ENCODE measurements at places on chromosomes 5 and 9.
A peak's percentile ranks its signal among the peaks of the same experiment; 100 is the strongest.

DNA sequence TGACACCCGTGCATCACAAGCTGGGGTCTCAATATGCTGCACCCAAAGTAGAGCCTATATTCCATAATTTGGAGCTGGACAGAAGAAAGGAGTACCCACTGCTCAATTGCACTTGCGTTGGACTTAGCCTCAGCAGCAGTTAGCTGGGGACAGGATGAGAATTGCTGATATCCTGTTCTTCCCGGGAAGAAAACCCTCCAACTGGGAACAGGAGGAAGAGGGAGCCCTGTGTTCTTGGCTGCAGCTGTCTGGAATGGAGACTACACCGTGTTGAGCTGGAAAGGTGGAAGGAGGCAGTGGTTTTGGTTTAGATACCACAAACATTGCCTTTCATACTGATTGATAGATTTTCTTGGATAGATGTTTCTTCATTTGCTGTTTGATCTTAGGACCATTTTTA, 24.6 kb downstream of the CNTLN start:
- no peak for DNase-seq

GRCh38 chr9:131657940-131658339, 81.9 kb downstream of the RAPGEF1 start:
- peak; percentile 45 for DNase-seq

GRCh38 chr5:16929831-16930230, 6.3 kb downstream of the MYO10 start:
- no peak for DNase-seq

DNA sequence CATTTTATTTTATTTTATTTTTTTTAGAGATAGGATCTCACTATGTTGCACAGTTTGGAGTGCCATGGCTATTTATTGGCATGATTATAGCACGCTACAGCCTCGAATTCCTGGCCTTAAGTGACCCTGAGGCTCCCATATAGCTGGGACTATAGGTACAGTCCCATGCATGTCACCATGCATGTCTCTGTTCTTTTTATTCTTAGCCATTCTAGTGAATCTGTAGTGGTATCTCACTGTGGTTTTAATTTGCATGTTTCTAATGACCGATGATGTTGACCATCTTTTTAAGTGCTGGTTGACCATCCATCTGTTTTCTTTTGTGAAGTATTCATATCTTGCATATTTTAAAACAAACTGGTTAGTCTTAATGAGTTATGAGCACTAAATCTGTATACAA, 76.1 kb downstream of the SLC44A1 start:
- DNase-seq: no peak

DNA sequence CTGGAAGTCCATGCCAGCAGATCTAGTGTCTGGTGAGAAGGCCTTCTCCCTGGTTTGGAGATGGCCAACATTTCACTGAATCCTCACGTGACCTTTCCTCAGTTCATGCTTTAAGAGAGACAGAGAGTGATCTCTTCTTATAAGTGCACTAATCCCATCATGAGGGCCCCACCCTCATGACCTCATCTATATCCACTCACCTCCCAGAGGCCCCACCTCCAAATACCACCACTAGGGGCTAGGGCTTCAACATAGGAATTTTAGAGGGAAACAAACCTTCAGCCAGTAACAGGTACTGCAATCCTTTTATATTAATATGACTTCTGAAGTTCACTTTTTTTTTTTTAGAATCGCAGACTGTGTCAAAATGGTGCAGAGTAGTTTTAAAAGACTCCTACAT, 496.9 kb upstream of the ADAMTS16 start:
- DNase-seq: no peak

GRCh38 chr5:36199620-36200019, 42.1 kb downstream of the NADK2 start:
- DNase-seq: no peak

- no peak for DNase-seq
Measured at GRCh38 chr9:131679261-131680020, 60.4 kb downstream of the RAPGEF1 start.

GRCh38 chr5:145407300-145408047, 427.7 kb downstream of the PRELID2 start:
- DNase-seq: no peak

DNA sequence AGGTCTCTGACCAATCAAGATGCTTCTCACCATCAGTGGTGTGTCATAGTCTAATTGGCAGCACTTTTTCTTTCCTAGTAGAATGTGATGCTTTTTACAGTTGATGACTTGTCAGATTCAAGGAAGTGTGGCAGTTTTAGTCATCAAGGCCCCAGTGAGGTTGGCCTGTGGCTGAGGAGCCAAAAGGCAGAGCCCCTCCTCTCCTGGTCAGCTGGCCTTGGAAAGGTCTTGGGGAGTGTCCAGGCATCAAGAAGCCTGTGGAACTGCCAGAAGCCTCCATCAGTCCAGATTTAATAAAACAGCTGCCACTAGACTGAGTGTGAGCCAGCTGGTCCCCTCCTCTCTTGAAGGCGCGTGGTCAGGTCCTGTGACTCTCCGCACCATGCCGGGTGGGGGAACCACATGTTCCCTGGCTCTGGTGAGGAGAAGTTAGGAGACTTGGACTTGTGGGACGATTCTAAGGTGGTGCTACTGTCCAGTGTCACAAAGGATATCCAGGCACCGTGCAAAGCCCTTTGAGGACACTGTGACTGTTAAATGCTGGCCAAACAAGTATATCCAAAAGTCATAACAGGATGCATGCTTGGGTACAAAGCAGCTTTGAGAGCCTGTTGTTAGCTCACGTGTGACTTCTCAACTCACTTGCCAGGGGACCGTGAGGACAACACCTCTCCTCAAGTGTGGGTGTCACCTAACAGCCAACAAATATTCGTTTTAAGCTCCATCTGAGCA, 6.1 kb upstream of the ANGPTL2 start:
- peak; percentile 41 for DNase-seq

GRCh38 chr9:118162716-118163115, 458.5 kb downstream of the TLR4 start:
- no peak for DNase-seq

GRCh38 chr9:115357821-115358220, 239.9 kb upstream of the TNC start:
- no peak for DNase-seq

DNA sequence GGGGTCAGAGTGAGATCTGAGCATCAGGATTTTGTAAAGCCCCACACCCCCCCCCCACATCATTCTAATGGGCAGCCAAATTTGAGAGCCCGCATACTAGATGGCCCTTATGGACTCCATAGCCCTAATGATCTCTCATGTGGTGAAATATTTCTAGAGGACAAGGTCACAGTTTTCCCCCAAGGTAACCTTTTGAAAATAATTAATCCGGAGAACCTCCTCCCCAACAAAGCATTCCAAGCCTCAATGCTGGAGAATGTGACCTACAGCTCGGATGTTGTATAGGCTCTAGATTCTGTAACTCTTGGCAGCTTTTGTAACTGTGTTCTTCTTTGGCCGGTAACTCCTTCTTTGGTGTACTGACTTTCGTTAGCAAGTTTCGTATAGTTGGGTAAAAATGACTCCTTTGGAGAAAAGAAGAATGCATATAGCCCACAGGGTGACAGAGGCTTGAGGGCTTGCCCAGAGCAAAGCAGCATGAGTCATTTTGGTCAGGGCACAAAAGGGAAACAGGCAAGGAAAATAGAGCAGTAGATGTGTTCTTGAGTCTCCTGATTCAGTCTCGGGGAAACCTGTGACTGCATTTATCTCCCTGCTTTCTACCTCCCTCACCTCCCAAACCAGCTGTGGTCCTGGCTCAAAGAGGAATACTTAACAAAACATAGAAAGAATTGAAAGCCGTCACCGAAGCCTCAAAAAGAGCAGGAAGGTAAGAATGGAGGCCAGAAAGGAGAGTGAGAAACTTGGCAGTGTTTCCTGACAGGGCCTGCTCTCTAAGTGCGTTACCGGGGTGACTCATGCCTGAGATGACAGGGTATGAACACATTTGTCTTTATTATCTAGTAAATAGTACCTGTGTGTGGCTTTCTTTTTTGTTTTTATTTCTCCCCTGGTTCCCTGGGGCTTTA, 6.6 kb upstream of the XPA start:
- DNase-seq: peak; percentile 93

DNA sequence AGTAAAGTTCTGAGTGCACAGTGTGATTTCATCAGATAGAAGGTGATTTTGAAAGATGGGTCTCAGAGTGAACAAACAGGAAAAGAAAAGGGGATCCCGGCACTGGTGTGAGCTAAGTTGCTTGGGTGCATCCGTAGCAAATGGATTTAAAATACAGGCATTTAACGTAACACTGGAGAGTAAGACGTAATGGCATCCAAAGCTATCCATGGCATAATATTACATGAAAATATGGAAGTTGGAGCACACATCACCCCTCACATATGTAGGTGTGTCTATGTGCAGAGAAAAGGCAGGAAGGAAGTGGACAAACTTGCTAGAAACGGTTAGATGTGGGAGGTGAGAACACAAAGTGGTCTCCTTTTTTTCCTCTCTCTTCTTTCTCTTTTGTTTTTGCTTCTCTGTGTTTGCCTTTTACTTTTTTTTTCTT, 38.2 kb upstream of the SEMA4D start:
- DNase-seq: no peak

DNA sequence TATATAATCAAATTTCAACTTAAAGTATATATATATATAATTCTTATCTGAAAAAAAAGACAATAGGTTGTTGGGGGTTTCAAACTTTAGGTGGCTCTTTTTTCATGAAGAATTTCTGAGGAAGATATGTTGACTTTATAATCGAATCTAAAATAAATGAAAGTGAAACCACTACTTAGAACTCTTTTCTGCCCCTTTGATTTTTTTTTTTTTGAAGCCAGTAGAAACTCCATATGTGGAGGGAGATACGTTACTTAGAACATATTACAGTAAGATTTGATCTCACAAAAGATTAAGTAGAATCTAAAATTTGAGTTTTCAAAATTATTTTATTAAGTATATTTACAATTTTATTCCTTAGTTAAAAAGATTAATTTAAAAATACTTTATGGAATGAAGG, 96.9 kb downstream of the ATG10 start:
- DNase-seq: no peak

- DNase-seq: peak; percentile 84
Measured at GRCh38 chr5:135245521-135246499, 153.2 kb downstream of the MACROH2A1 start.

DNA sequence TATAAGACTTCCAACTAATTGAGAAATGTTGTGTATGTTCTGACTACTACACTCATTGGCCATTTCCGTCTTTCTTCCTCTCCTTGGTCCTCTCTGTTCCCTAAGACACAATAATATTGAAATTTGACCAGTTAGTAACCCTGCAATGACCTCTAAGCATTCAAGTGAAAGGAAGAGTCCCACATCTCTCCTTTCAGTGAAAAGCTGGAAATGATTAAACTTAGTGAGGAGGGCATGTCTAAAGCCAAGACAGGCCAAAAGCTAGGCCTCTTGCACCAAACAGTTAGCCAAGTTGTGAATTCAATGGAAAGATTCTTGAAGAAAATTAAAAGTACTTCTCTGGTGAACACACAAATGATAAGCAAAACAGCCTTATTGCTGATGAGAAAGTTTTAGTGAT, 122.5 kb downstream of the PRR16 start:
- DNase-seq: no peak

GRCh38 chr5:33410221-33410620, 30.5 kb upstream of the TARS1 start:
- no peak for DNase-seq

DNA sequence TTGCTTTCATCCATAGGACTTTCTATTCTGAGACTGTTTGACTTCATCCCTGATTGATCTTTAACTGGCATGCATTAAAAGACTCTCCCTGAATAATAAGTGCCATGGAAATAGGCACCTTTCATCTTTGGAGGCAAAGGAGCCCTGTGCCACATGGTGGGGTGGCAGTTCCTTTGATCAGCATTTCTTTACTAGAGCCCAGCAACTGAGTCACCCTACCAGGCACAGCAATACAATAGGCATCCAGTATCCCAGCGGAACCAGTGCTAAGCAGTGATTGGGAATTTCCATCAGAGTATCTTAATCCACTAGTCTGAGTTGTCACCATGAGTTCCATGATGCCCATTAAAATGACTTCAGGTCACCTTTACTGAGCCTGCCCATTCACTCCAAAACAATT, 476.1 kb upstream of the MPDZ start:
- DNase-seq: no peak

GRCh38 chr5:175484829-175485228, 6.5 kb downstream of the SFXN1 start:
- no peak for DNase-seq

DNA sequence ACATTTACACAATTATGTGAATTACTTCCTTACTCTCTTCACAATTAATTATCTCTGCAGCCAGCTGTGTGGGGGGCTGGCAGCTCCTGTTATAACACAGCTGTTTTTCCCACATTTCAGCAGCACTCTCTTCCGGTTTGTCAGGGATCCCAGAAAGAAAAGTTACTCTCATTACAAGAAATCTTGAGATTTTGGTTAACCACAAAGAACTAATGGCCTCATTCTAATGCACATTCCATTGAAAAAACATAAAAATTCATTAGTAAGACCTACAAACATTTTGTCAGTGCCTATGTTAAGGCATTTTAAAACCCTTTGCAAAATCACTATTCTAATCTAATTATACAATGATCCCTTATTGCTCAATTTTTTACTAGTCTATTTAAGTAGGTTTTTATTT, 64.1 kb downstream of the PDE4D start:
- peak; percentile 63 for DNase-seq

GRCh38 chr5:116626945-116627679, 52.5 kb upstream of the SEMA6A start:
- DNase-seq: no peak

DNA sequence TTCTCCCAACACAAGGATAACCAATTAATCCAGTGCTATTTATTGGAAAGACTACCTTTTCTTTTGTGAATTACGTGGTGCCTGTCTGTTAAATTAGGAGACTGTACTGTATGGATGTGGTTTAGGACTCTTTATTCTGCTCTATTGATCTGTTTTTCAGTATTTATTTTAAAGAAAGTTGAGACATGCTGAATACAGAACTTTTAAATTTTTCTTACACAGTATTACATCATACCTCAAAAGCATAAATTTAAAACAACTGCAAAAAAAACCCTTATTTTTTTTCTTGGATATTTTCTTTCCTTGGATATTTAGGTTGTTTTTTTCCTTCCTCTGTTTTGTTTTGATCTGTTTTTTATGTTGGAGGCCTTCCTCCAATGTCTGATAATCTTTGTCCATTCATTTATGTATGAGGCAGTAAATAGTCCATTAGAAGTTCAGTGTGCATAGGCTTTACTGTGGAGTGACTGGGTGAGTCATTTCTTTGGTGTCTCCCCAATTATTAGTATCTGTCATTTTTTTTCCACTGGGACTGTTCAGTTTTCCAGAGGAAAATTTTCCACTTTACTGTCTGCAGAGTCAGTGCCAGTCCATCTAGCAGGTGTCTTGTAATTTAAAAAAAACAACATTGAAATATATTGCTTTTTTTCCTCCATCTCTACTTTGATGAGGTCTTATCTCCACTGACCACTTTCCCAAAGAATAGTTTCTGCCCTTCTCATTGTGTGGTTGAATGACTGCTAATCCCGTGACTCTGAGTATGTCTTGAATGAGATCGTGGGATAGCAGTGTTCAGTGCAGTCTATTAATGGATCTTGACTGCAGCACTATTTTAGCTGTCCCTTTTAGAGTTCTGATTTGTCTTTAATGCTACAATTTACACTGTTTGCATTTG, 15.2 kb downstream of the CYSTM1 start:
- DNase-seq: peak; percentile 53

- DNase-seq: no peak
Measured at GRCh38 chr5:107322936-107323335, 347.8 kb downstream of the EFNA5 start.
